ENCODE measurements at places on chromosomes 5 and 9.

DNA sequence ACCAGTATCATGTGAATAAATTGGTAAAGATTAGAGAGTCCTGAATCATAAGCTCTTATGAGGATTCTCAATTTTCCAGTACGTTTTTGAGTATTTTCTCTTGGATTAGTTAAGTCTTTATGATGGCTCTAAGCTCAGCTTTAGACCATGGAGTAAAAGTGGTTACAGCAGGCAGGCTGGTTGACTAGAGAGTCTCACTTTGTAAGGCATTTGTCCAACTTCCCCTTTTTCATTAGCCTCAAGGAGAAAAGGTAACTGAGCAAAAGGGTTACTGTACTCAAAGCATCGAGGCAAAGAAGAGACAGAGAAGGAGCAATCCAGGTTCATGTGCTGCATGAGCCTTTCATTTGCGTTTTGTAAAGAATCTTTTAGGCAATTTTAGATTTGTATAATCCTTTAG lies 8.5 kb downstream of the NOP16 start:
- DNase-seq, result no peak

GRCh38 chr5:148760945-148761638 lies 65.3 kb upstream of the ADRB2 start:
- DNase-seq, result no peak

DNA sequence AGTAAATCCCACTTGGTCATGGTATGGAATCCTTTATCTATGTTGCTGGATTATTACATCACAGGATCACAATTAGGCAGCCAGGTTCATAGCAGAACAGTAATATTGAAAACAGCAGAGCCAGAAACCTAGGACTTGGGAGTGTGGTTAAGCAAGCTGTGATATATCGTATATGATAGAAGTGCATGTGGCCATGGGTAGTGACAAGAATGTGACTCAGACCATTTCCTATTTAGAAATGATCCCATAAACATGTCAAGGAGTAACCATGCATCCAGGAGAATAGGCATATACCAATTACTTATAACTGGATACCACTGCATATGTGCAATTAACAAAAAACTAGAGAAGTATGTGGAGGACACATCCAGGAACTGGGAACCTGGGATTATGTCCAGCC lies 31.2 kb downstream of the AMBP start:
- no peak for DNase-seq

GRCh38 chr5:134937526-134937925 lies 30.2 kb upstream of the CATSPER3 start:
- DNase-seq, result no peak
